ENCODE measurements at places on chromosomes 2 and 18.

- no peak for DNase-seq
Observed at GRCh38 chr2:241258505-241259280, 56.8 kb downstream of the HDLBP start.

DNA sequence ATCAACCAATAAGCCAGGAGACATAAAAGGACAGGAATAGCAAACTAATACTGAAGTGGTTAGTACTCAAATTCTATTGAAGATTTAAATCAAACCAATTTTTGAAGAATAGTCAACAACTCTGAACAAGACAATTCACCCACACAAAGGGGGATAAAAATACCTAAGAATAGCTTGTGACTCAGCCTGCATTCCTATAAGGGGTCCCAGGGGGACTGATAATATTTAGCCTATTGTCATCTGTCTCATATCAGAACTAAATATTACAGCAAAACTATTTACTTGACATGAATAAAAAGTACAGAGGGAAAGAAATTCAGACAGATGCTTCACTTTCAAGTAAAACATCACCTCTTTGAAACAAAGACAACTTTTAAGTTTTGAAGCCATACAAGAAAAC lies 7.7 kb downstream of the ITSN2 start:
- no peak for DNase-seq

DNA sequence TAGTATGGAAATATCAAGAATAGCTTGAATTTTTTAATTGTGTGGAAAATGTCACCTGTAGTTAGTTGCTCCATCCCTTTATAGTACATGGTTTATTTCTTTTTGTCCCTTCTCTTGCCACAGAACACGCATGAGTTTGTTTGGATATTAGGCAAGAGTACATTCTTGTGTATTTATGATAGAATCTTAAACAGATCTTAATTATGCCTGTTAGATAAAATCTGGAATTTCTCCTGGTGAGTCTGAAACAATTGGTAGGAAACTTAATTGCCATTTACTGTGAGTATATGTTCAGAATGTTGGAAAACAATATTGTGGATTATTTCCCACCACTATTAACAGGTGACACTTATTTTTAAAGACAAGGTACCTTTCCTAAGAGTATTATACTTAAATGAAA lies 30.2 kb upstream of the CABYR start:
- no peak for DNase-seq

DNA sequence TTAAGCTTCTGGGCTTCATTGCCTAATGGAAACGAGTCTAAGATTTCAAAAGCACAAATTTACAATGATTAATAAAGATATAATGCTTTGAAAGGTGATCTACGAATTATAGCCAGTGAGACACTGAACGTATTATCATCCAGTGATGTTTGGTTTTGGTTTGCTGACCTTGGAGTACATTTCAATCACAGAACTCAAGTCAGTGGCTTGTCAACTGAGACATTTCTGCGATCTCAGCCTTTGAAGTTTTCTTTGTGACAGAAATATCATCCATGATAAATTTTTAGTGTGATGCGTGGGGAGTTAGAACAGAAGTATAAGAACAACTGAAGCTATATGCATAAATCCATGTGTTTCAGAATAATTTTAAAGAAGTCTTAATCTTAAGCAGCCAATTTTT lies 263.8 kb downstream of the TCF4 start:
- no peak for DNase-seq

GRCh38 chr2:239855863-239856587 lies 169.1 kb downstream of the NDUFA10 start:
- DNase-seq, result no peak

GRCh38 chr2:46032996-46033395 lies 264.2 kb upstream of the EPAS1 start:
- DNase-seq, result no peak

- no peak for DNase-seq
Observed at GRCh38 chr2:42880738-42881690, 88.6 kb upstream of the HAAO start.

DNA sequence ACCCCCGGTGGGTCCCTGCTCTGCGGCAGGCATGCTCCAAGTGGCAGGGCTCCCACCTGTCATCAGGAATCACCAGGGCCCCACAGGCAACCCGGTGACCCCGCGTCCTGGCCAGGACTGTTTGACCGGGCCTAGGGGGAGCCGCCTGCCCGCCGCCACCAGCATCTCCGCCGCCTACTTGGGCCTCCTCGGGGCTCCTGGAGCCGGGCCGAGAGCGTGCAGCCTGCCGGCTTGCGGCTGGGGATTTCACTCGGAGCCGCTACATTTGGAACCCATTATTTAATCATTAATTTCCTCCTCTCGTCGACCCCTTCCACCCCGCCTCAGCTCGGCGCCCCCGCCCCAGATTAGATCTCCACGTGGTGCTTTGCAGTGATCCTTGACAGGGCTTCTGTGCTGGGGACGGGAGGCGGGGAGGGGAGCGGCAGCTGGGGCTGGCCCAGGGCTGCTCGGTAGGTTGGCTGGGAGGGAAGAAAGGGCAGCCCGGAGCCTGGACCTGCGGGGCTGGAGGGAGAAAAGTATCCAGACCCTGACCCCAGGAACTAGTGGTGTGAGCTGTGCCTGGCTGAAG lies 295.4 kb downstream of the CYP26B1 start:
- no peak for DNase-seq

GRCh38 chr18:27270508-27270907 lies 85.4 kb upstream of the CHST9 start:
- DNase-seq, result no peak

GRCh38 chr2:134232868-134233727 lies 20.8 kb upstream of the MGAT5 start:
- no peak for DNase-seq

DNA sequence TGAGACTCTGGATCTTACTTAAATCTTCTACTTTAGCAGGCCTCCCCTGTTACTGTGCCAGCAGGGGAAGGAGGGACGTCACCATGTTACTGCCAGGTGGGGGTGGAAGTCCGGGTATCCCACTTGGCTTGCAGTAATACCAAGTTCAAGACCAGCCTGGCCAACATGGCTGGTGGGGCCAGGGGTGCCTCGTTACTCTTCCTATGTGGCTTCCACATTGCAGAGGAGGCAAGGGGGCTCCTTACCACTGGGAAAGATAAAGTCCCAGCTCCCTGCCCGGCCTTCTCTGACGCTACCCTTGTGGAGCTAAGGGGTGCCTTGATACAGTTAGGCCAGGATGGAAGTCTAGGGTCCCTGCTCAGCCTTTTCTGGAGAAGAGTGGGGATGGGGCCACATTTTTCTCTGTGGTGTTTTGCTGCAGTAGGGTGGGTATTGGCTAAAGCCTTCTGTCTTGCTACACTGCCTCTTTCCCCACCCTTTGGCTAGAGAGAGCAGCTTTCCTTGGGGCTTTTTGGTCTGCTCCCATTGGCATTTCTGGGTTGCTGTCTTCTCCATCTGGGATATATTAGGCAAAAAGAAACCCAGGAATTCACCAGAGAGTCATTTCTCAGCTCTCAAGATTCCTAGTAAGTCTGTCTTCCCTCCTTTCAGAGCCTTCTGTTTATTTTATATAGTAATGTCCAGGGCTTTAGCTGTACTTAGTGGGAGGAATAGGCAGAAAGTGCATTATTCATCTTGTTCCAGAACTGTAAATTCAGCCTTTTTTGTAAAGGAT lies 21.9 kb downstream of the ELMOD3 start:
- DNase-seq, result no peak

DNA sequence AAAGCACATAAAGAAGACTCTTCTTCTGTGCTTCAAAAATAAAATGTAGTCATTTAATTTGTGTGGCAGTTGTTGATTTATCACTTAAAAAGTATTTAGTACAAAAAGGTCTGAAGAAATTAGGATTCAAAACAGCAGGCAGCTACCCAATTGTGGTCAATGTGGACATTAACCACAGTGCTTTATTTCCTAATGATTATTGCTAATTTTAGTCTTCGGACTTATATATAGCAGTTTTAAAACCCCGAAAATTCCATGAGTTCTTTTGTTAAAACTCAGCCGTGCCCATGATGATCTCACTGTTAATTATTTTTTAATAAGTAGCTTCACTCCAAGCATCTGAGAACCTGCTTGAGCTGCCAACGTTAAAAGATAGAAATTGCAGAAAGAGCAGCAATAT lies 594.3 kb downstream of the STK39 start:
- no peak for DNase-seq

- no peak for DNase-seq
Observed at GRCh38 chr2:26139269-26140183, 33.4 kb upstream of the GAREM2 start.

- no peak for DNase-seq
Observed at GRCh38 chr2:67904566-67904965, 158.2 kb downstream of the C1D start.

- no peak for DNase-seq
Observed at GRCh38 chr2:17517481-17518211, 594 bp downstream of the RAD51AP2 start.

GRCh38 chr18:4455113-4455811 lies at the start of gene DLGAP1:
Gene DLGAP1, minus strand, starts transcription at chr18:4455307.
- DNase-seq, result no peak

DNA sequence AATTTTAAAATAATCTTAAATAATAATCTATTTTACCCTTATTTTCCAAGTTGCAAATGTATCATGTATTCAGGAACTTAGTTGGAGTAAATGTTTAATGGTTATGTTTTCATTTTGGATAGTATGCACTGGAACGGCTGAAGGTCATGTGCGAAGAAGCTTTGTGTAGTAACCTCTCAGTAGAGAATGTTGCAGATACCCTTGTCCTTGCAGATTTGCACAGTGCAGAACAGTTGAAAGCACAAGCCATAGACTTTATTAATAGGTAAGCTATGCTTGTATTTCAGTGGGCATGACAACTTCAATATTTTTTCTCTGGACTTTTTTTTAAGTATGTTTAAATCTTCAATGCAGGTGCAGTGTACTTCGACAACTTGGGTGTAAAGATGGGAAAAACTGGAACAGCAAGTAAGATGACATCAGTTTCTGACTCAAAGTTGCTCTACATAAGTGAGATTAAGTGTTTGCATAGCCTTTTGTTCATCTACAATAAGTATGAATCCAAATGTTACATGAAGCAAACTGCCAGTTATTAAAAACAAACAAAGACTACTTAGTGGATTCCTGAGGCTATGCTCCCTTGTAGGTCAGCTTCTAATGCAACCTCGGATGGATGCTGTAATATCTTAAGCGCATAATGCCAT lies 63.1 kb downstream of the SPOPL start:
- no peak for DNase-seq

GRCh38 chr18:33010149-33010548 lies 237.3 kb upstream of the KLHL14 start:
- no peak for DNase-seq

GRCh38 chr2:26562811-26563645 lies 78.1 kb downstream of the CIB4 start:
- no peak for DNase-seq

DNA sequence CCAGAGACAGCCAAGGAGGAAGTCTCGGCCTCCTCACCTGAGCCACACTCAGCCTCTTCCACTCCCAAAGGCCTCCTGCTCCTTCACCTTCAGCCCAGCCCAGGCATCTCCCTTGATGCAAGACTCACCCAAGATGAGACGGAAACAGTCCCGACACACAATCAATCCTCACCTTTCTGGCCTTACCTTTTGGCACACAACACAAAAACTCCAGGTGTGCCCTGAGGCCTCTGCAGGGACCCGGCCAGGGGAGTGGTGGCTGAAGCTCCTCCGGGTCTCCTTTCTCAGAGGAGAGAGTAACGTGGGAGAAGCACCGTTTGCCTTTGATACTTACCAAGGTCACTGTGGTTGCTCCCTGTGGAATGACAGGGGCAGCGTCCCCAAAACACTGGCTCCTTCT lies 23.8 kb upstream of the EFHD1 start:
- DNase-seq, result no peak

- no peak for DNase-seq
Observed at GRCh38 chr2:154480521-154480920, 218.0 kb upstream of the KCNJ3 start.

GRCh38 chr18:75252136-75252535 lies 41.5 kb downstream of the TSHZ1 start:
- DNase-seq, result no peak

DNA sequence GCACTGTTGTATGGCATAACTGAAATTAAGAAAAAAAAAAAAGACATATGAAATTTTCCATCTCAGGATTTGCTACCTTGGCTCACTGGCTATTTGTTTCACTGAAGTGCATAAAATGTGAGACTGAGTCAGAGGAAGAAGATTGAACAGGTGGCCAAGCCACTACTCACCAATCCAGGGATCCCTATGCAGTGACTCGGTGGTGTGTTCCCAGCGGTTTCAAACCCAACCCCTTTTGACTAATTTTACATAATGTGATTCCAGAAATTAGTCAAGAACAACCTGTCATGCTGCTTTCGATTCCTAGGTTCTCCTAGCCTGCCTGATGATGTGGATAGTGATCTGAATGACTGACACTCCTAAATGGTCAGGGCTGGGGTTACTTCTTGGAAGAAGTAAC lies 77.3 kb downstream of the KLHL14 start:
- DNase-seq, result no peak

- no peak for DNase-seq
Observed at GRCh38 chr18:23682472-23682871, 6.8 kb upstream of the LAMA3 start.

GRCh38 chr18:55376387-55376786 lies 211.6 kb downstream of the TCF4 start:
- peak; percentile 16 for DNase-seq

DNA sequence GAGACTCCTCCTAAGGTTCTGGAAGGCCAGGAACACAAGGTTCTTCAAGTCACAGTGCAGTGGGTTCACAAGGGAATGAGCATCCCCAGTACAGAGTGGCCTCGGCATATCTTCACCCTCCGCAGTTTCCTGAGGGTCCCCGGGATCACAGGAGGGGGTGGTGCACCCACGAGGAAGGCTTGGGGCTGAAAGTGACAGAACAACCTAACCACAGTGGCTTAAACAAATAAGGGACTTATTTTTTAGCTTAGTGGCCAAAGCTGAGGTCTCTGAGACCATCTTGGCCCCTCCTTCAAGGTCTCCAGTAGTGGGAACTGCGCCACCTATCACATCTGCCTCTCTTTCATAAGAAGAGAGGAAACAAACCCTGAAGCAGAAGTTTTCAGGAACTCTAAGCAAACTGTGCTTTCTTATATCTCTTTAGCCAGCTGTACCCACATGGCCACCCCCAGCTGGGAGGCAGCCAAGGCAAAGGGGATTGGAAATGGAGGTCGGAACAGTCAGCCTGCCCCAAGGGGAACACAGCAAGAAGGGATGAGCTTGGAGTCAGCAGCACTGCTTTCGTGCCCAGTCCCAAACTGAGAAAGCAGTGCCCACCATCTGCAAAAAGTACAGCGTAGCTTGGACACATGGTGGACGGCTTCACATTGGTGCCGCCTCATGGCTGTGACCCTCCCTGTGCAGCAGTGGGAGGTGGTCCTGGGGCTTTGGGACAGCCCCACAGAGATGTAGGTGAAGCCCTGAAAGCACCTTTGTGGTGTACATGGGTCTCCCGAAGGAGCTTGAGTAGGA lies 260.0 kb upstream of the ID2 start:
- DNase-seq, result no peak
